ENCODE measurements at places on chromosomes 2 and 18. TPM values are rescaled to one million over a fixed set of nuclear protein-coding genes. Genes with fewer than 3 reads are reported as not detected.

The SRBD1 gene
- polyA plus RNA-seq, result 5.4 TPM

The CHRNG gene
- polyA plus RNA-seq, result not detected

The TUBA3E gene
- 1.3 TPM for polyA plus RNA-seq

The EPB41L5 gene
- 4.3 TPM for polyA plus RNA-seq

The ABCA12 gene
- not detected for polyA plus RNA-seq

The SLC30A3 gene
- 4.0 TPM for polyA plus RNA-seq

DNA sequence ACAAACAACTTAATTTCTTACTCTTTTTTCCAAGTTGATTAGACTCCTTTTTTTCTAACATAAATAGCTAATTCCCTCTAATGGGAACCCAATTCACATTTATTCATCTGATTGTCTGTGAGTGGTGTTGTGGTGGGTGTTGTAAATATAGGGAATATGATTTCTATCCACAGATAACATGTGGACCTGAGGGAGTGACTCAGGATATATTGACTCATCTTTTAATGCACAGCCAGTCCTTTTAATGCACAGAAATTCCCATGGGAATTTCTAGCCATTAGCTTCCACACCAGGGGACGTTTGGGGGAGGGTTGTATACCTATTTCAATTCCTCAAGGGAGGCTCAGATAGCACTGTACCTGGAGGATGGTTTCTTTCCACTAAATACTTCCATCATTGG is 1339.6 kb upstream of the LRRTM1 start:
- no peak for DNase-seq

DNA sequence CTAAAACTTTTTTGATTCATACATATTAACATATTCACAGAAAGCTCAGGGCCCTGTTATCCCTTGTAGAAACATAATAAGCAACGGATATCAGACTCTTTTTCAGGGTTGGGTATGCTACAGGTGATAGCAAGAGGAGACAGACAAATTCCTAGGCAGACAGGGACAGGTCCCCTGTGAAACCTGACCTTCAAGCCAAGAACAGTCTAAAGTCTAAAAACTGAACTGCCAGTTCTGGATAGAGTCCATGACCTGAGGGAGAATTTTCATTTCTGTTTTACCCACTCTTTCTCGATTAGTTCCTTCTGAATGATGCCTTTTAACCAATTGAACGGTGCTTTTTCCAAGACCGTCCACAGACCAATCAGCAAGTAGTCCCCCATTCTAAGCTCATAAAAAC is 54.2 kb downstream of the RIT2 start:
- DNase-seq, result no peak

- DNase-seq, result no peak
These were observed 38.5 kb downstream of the PSMG2 start for GRCh38 chr18:12741351-12741750.

GRCh38 chr2:231250146-231250545 is 51.7 kb downstream of the ARMC9 start:
- DNase-seq, result no peak

DNA sequence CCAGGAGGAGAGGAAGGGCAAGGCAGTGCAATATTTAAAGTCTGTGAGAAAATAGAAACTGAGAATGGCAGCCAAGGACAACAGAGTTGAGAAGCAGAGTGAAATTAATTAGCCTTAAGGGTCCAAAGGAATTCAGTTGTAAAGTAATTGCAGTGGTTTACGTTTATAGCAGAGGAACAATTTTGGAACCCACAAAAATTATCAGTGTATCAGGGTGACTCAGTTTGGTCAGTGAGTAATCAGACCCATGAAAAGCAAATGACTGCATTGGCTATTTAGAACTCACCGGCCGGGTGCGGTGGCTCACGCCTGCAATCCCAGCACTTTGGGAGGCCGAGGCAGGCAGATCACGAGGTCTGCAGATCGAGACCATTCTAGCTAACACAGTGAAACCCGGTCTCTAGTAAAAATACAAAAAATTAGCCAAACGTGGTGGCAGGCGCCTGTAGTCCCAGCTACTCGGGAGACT is 245.8 kb upstream of the SLC39A10 start:
- DNase-seq, result no peak

DNA sequence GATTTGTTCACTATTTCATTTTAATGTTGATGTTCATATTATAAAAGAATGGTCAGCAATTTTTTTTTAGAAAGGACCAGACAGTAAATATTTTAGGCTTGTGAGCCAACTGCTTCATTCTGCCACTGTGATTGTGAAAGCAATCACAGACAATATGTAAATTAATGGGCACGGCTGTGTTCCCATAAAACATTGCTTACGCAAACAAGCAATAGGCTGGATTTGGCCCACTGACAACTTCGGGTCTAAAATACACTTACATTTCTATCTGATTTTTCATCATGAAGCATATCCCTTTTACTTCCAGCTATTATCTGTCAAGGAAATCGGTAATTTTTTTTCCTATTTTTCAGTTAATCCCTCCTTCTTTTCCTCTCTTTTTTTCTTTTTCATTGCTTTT is 182.2 kb upstream of the CDH2 start:
- DNase-seq, result no peak

DNA sequence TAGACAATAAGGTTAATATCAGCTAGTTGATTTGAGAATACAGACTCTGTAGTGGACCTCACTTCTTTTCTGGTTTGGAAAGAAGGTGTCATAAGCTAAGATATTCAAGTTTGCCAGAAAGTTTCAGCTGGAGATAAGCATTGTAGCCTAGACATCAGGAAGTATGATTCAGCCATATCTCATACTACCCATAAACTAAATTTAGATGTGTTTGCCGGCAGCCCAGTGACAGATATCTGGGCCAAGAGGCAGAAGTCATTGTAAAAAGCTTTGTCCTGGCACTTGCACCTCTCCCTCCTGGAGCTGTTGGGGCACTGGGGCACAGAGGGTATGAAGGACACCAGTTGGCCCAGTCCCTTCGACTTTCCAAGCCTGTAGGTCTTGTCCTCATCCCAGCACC is 128.0 kb downstream of the EPHA4 start:
- no peak for DNase-seq

GRCh38 chr2:235555371-235555770 is 61.5 kb downstream of the AGAP1 start:
- peak; percentile 57 for DNase-seq

GRCh38 chr2:138334323-138334722 is 167.2 kb upstream of the SPOPL start:
- no peak for DNase-seq

DNA sequence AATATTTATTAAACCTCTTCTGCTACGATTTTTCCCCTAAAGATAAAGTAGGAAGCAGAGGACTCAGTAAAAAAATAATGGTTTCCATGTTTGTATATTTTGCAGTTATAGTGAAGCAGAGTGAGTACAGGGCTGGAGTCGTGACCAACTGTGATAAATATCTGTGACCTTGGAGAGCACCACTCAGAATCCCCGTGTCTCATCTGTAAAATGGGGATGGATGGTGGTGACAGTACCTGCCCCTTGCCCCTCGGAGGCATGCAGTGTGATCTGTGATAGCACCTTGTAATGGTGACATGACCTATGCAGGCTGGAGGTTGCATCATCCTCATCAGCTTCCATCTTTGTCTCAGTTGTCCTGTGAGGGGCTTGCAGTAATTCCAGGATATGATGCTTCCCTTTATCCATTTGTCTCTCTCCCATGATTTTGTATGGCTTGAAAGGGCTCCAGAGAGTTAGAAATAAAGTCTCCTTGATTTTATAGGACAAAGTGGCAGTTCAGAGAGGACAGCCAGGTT is 5.5 kb downstream of the TTL start:
- DNase-seq, result no peak

GRCh38 chr2:222797261-222797660 is 63.6 kb upstream of the ACSL3 start:
- DNase-seq, result no peak

GRCh38 chr2:127012868-127013267 is 94.1 kb downstream of the BIN1 start:
- DNase-seq, result no peak

All from aorta (tissue), 5 donors.